ENCODE measurements at places on chromosomes 5 and 9. TPM values are rescaled to one million over a fixed set of nuclear protein-coding genes. Genes with fewer than 3 reads are reported as not detected.

The SLC25A48 gene
- 0.24 TPM for total RNA-seq

- H3K36me3 ChIP-seq: no peaks in the 10 kb centered on the region
- no peaks in the 10 kb centered on the region for H3K4me1 ChIP-seq
- no peak overlapping the region for H3K4me3 ChIP-seq
- no peaks in the 10 kb centered on the region for H3K27me3 ChIP-seq
- no peak overlapping the region for H3K27ac ChIP-seq
These were observed 131.5 kb downstream of the PAM start for GRCh38 chr5:102886586-102886985.

The SEMA6A gene
- total RNA-seq: 44.3 TPM

The ANKRD18B gene
- 0.65 TPM for total RNA-seq

DNA sequence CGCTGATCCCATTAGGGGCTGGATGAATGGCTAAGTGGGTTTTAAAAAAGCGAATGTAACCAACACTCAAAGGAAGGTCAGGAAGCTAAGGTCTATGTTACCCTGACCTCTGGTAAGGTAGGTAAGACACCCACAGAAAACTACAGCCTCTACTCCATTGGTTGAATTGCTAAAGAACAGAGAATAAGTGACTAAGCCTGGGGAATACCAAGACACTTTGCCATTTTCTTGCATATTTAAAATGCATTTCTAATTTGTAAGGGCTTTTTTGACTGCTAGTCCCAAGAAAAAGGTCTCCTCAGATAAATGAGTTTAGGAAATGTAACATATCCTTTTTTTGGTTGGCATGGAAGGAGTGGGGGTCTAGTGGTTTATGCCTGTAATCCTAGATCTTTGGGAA lies 368.7 kb downstream of the BNC2 start:
- no peaks in the 10 kb centered on the region for H3K36me3 ChIP-seq
- H3K27me3 ChIP-seq: no peaks in the 10 kb centered on the region
- DNase-seq: no peak
- no peaks in the 10 kb centered on the region for H3K4me1 ChIP-seq

GRCh38 chr5:172414531-172415361 lies 39.6 kb downstream of the SH3PXD2B start:
- H3K4me3 ChIP-seq: no peak overlapping the region
- H3K27ac ChIP-seq: peak overlapping the region; percentile 25
- peaks cover 84% of the 10 kb centered on the region for H3K4me1 ChIP-seq
- H3K27me3 ChIP-seq: no peaks in the 10 kb centered on the region
- H3K36me3 ChIP-seq: no peaks in the 10 kb centered on the region
- DNase-seq: no peak

The FAM221B gene
- 0.32 TPM for total RNA-seq

- no peak overlapping the region for H3K4me3 ChIP-seq
- no peaks in the 10 kb centered on the region for H3K27me3 ChIP-seq
- H3K36me3 ChIP-seq: no peaks in the 10 kb centered on the region
- DNase-seq: no peak
These were observed 14.3 kb upstream of the ASPN start for GRCh38 chr9:92496396-92497176.

DNA sequence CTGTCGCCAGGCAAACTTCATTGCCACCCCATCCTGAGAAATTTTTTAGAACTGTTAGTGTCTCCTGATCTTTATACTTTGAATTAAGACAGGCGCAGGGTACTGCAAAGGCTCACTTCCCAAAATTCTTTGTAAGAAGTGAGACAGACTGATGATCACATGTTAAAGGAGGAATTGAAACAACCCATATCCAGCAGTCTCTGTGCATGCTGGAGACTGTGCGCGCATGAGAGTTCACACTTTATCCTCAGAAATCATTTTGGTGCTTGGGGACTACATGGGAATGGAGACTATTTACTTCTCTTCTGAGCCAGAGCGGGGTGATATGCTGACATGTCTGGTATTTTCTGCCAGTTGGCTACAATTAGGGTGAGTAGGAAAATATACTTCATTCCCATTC lies 91.2 kb downstream of the ZNF474 start:
- no peak overlapping the region for H3K4me3 ChIP-seq
- H3K4me1 ChIP-seq: no peaks in the 10 kb centered on the region
- H3K36me3 ChIP-seq: no peaks in the 10 kb centered on the region
- no peak overlapping the region for H3K27ac ChIP-seq
- H3K27me3 ChIP-seq: no peaks in the 10 kb centered on the region

- H3K27me3 ChIP-seq: no peaks in the 10 kb centered on the region
- DNase-seq: no peak
- H3K4me1 ChIP-seq: peaks cover 21% of the 10 kb centered on the region
- peaks cover 22% of the 10 kb centered on the region for H3K36me3 ChIP-seq
- no peak overlapping the region for H3K4me3 ChIP-seq
These were observed 57.5 kb downstream of the RICTOR start for GRCh38 chr5:39016587-39017275.

The DENND4C gene
- total RNA-seq: 105 TPM

The FREM1 gene
- 4.3 TPM for total RNA-seq

The PHF24 gene
- total RNA-seq: 1.3 TPM
